ENCODE measurements at places on chromosomes 5 and 9.
A peak's percentile ranks its signal among the peaks of the same experiment; 100 is the strongest.

GRCh38 chr5:175674731-175675346, 17.0 kb downstream of the HRH2 start:
- DNase-seq, result no peak

DNA sequence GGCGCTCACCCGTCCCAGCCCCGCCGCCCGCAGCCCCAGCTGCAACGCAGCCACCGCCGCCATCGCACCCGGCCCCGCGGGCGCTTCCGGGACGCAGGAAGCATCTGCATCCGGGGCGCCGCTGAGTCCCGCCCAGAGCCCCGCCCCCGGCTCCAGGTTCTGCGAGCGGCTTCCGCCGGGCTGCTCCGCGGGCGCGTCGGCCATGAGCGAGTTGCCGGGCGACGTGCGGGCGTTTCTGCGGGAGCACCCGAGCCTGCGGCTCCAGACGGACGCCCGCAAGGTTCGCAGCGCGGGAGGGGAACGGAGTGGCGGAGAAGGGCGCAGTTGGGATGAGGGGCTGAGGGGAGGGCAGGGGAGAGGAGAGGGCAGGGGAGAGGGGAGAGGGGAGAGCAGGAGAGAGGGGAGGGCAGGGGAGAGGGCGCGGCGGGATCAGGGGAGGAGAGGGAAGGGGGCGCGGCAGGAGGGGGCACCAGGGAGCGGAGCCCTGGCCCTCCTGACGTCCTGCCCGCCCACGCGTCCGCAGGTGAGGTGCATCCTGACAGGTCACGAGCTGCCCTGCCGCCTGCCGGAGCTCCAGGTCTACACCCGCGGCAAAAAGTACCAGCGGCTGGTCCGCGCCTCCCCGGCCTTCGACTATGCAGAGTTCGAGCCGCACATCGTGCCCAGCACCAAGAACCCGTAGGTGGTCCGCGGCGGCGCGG, at the start of the genes SURF1 and SURF2:
Gene SURF1 (minus strand): TSS at position 97 of the 701 bp plus-strand sequence. CDS start 34 bp downstream, at position 63.
Gene SURF2 (plus strand): TSS at position 160 of the 701 bp plus-strand sequence. CDS start 43 bp downstream, at position 203.
- no peak for DNase-seq

DNA sequence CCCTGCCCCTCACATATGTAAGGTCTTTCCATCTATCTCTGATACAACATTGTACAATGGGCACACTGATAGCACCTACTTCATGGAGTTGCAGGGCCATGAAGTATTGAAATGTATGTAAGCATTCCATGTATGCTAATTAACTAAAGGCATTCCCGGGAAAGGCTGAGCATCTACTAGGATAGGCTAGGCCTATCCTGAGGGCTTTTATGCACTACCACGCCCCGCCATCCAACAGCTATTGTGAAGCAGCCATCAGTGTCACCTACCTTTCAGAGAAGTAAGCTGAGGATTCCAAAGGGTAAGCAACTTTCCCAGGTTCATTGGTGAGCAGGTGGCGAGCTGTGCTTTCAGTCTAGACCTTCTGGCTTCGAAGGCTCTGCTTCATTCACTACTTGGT, 47.6 kb downstream of the NSG2 start:
- no peak for DNase-seq

DNA sequence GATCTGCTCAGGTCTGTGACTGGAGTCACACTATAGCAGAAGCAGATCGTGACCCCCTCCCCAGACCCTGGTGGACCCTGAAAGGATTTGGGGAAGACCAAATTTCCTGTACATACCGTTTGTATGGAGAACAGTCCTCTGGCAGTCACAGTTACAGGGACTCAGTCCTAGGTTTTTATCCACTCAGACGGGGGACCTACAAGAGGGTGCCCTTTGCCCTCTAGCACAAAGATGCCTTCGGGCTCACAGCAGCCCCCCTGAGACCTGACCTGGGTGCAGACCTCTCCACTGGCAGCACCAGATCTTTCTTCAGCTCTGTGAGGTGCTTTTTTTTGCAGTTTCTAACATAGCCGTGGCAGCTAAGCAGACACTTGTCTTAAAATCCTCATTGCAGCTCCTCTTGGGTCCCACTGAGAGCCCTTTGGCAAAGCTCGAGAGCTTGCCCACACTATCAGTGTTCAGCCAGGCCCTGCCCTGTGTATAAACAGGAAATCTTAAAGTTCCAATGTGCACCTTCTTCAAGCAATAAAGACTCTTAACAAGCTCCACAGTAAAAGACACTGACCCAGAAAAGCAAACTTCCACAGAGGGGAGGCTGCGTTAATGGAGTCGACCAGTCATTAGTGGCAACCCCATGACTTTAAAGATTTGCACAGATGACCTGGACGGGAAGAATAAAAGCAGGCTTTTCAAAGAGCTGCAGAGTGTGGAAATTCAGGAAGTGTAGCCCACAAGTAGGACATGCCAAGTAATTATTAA, 71.8 kb upstream of the LHFPL2 start:
- no peak for DNase-seq

DNA sequence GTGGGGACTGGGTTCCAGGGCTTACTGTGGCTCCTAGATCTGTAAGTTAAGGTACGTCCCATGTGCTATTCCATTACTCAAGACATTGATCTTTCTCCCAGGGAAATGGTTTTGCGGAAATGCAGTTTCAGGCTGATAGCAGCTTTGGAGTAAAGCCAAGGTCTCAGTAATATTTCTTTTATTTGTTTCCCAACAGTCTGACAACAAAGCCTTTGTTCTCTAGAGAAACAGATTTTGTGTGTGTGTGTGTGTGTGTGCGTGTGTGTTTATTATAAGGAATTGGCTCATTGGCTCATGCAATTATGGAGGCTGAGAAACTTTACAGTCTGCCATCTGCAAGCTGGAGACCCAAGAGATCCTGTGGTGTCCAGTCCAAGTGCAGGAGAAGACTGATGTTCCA, 12.1 kb upstream of the POC5 start:
- DNase-seq, result no peak

DNA sequence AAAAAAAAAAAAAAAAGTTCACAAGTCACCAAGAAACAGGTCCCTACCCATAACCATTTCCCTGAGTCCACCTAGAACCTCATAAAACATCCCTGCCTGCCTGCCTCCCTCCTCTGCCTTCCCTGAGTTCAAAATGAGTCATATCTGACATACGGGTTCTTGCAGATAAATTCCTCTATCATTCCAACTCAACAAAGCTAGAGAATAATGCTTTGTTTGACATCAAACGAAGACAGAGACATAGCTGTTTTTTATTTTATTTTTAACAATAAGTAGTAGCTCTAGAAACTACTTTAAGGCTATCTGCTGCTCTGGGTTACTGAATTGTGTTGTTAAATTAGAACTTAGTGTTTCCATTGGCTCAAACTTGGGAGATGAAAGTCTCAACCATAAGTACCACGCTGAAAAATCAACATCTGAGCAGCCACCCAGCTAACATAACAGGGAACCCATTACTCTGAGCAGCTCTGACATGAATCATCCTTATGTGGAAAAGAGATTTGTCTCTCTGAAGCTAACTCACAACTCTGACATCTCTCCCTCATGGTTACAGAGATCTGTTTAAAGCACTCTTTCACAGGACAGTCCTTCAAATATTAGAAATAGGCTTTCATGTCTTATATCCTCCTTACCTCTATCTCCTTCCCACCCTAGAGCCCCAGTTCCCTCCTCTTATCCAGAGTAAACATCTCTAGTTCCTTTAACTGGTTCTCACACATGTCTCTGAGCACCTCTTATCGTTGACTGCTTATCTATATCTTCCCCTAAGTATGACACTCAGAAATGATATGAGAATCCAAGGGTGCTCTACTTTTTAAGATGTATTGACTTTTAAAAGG, 12.1 kb downstream of the TMEM245 start:
- no peak for DNase-seq

DNA sequence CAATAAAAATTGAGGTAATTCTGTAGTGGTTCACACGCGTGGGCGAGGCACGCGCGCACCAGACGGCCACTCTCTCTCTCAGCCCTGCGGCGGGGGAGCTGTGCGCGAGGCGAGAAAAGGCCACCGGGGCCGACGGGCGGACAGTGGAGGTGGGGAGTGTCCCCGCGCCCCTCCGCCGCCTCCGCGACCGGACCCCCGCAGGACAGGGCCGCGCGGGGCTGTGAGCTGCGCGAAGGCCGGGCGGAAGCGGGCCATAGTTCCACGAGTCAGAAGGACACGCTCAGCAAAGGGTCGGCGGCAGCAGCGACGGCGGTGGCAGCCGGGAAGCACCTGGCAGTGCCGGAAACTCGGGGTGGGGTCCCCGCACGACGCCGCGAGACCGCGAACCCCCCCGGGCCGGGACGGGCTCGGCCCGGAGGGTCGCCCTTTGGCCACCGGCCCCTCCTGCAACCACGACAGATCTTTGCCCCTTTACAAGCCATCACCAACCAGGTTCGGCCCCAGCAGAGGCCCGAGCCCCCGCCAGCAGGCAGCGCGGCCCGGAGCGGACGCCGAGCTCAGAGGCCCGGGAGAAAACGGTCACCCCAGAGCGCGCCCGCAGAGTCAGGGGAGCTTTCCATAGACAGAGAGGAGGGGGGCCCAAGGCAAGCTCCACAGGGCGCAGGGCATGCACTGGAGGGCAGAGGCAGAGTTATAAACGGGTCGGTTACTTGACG, 60.9 kb downstream of the ZNF354C start:
- DNase-seq, result no peak

- no peak for DNase-seq
These were observed 31.4 kb upstream of the SPTLC1 start for GRCh38 chr9:92146610-92147009.

DNA sequence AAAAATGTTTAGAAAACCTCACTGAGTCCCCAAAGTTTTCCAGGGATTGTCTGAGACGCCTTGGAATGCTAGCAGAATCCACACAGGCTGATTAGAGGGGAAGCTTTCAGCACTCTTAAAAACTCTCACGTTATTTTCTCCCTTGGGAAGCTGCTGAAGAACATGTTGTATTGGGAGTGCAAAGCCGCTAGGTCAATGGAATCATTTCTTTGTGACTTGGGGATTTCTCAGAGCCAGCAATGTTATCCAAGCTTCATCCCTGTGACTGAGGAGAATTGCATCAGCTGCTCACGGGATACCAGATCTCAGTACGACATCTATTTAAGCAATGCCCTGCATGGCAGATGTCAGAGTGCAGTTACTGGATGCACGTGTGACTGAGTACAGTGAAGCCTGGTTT, 426.4 kb upstream of the MPDZ start:
- no peak for DNase-seq

- no peak for DNase-seq
These were observed 422.3 kb downstream of the SPATA31D1 start for GRCh38 chr9:82410866-82411265.

DNA sequence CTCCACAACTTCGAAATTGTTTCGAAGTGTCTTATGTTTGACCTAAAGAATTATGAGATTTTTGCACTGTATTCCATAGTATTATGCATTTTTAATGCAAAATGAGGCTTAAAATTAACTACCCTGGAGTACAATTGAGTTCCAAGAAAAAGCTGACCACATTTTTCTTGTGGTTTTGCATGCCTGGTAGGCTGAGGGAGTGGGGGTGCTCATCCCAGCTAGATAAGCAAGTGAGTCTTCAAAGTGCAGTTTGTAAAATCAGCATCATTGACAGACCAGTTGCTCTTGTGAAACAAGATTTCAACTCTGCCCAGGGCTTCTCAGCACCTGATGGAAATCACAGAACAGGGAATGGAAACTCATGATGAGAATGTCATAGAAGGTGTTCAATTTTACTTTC, 17.0 kb upstream of the NDUFS4 start:
- DNase-seq, result no peak

GRCh38 chr9:124010665-124011321, 775 bp upstream of the LHX2 start:
- no peak for DNase-seq

DNA sequence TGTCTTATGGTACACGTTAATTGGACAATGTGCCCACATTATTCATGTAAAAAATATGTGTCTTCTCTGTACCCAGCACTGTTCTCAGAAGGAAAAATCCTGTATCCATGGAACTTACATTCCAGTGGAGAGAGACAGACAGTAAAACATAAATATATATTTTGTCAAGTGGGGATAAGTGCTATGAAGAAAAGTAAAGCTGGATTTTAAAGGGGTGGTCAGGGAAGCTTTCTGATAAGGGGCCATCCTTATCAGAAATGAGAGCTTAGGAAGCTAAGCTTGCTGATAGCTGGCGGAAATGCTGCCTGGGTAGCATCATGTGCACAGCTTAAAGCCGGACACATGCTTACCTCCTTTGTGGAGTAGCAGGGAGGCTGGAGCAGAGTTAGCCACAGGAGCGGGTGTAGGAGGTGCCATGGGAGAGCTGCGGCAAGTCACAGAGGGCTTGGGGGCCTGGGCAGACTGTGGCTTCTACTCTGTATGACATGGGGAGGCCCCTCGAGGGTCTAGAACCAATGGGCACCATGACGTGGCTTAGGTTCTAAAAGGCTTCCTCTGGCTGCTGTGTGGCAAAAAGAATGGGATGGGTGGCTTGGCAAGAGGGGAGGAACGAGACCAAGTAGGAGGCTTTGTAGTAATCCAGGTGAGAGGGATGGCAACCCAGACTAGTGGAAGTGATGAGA, 141.7 kb downstream of the FGF1 start:
- DNase-seq, result no peak

GRCh38 chr5:181042722-181043121, 2.7 kb downstream of the BTNL9 start:
- DNase-seq, result no peak

- DNase-seq, result no peak
These were observed 215.7 kb downstream of the SEMA6A start for GRCh38 chr5:116358911-116359418.

DNA sequence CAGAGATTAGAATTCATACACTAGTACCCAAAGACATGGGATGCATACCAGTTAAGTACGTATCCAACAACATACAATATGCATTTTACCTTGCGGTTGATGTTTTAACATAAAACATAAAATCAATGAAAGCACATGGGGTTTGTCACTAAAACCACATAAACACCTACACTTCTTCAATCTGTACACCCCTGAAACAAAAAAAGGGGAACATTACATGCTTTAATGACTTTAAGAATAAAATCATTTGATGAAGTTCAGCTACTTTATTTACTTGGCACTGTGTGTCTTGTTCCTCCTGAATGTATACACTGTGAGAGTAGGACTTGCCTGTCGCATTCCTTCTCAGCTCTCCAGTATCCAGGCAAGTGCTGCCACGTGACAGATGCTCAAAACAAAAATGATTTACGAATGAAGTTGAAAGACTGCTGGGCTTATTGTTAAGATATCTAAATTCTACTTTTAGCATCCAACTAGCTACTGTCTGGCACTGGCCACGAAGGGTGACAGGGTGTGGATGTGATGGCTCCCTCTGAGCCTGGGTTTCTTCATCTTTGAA, 21.0 kb downstream of the TNFSF15 start:
- DNase-seq, result no peak

- no peak for DNase-seq
These were observed 30.7 kb upstream of the SPARC start for GRCh38 chr5:151717416-151717815.

- peak; percentile 15 for DNase-seq
These were observed 136.9 kb upstream of the FBN2 start for GRCh38 chr5:128674837-128675446.

- no peak for DNase-seq
These were observed 3.7 kb downstream of the SYK start for GRCh38 chr9:90805006-90805996.

GRCh38 chr9:118577121-118577520, 792.1 kb downstream of the BRINP1 start:
- DNase-seq, result no peak

- DNase-seq, result no peak
These were observed 210.9 kb downstream of the FRMD3 start for GRCh38 chr9:83327323-83327722.

GRCh38 chr9:90188656-90189055, 454.0 kb downstream of the DIRAS2 start:
- DNase-seq, result no peak
